Endothelial cell (in vitro differentiated cells): ENCODE measurements at places on chromosomes 4 and X. TPM values are rescaled to one million over a fixed set of nuclear protein-coding genes. Genes with fewer than 3 reads are reported as not detected.

DNA sequence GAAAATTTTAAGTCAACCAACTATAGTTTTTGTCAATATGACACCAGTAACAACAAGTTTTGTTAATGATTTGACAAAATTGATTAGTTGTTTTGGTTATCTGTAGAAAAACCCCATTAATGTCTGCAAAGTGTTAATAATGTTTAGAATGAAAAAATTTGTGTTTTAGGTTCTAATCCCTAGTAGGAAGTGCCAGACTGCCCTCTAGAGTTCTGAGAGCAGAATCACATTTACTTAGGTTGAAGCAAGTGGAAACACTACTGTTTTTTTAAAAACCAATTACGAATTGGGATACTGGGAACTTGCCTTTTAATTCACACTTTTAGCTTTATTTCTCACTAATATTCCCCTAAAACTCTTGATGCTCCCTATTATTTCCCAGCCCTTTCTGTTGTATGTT lies 101.1 kb upstream of the CYLC1 start:
- no peak for DNase-seq
- no peaks in the 10 kb centered on the region for H3K36me3 ChIP-seq
- H3K4me3 ChIP-seq = no peak overlapping the region
- H3K27ac ChIP-seq = no peak overlapping the region
- no peaks in the 10 kb centered on the region for H3K4me1 ChIP-seq

DNA sequence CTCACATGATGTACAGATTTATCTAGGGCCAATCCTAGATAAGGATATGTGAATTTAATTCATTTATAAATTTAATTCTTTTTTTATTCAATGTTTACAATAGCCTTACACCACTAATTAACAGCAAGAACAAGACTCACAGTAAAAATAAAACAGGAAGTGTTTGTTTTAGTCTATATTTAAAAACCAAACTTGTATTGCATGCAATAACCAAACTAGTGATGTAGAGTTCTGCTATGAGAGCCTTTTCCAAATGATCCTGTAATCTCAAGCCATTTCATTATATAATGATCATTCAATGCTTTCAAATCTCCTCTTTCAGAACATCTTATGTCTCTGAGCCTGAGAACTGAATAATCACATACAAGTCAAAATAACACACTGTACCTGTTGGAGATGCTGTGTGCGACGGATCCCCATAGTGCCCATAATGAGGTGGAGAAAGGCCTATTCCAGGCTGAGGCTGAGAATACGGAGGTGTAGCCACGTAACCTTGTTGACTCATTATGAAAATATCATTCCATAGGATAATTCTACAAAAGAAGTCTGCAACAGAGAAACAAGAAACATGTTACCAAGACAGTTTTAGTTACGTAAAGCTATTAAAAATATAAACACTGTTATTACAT lies 2.6 kb downstream of the SEC24D start:
- peak overlapping the region; percentile 24 for H3K4me3 ChIP-seq
- H3K27ac ChIP-seq = peak overlapping the region; percentile 83
- no peak for DNase-seq
- H3K36me3 ChIP-seq = peaks cover 39% of the 10 kb centered on the region
- peaks cover 41% of the 10 kb centered on the region for H3K4me1 ChIP-seq

DNA sequence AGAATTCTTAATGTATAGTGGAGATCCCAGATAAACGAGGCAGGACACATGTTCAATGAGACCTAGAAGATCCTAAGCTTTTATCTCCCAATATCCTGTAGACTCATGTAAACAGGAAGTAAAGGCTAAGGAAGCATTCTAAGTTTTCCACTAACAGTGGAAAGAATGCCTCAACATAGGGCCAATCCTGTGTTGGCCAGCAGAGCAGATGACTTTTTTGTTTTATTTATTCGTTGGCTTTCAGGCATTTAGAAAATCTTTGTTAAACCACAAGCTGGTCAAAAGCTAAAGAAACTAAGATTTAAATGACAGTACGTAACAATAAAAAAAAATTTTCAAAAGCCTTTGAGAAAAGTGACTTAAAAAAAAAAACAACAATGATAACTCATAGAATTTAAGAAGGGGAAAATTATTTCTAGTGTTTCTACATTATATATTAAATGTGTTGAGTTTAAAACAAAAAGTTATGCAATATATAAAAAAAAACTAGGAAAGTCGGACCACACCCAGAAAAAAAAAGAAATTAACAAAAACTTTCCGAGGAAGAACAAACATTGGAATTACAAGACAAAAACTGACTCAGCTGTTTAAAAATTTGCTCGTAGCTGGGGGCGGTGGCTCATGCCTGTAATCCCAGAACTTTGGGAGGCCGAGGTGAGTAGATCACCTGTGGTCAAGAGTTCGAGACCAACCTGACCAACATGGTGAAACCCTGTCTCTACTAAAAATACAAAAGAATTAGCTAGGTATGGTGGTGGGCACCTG lies 759.3 kb downstream of the FSTL5 start:
- no peaks in the 10 kb centered on the region for H3K27me3 ChIP-seq
- no peak overlapping the region for H3K27ac ChIP-seq
- no peaks in the 10 kb centered on the region for H3K36me3 ChIP-seq

- H3K4me1 ChIP-seq = no peaks in the 10 kb centered on the region
- H3K27me3 ChIP-seq = no peaks in the 10 kb centered on the region
- H3K36me3 ChIP-seq = no peaks in the 10 kb centered on the region
- no peak overlapping the region for H3K27ac ChIP-seq
- DNase-seq = no peak
Measured at GRCh38 chr4:150415213-150415612, 166.7 kb upstream of the MAB21L2 start.

ANKRD50 gene
- 39.1 TPM for total RNA-seq

ANKRD37 gene
- total RNA-seq = 2.6 TPM
